ENCODE measurements at places on chromosomes 12 and 14.
A peak's percentile ranks its signal among the peaks of the same experiment; 100 is the strongest.

GRCh38 chr14:96151242-96151641, 53.4 kb upstream of the BDKRB2 start:
- DNase-seq: no peak

DNA sequence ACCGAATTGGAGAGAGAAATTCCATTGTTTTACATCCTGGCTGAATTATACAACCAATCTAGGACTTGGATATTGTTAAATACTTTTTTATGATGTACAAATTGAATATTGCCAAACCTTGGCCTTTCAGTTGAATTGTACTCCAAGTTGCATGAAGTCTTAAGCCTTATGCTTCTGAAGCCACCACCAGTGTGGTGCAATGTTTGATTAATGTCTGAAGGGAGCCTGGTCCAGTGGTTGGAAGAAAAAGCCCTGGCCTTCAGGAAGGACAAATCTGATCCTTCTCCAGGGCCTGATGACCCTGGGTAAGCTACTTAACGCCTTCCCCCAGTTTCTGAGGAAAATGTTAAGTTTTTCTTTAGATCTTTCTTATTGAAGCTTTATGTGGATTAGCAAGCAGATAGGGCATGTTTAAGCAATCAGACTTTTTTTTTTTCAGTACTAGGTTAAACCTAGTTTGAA, 72.0 kb downstream of the PAPOLA start:
- DNase-seq: no peak

- DNase-seq: no peak
Observed at GRCh38 chr12:27177706-27178105, 66.4 kb upstream of the STK38L start.

DNA sequence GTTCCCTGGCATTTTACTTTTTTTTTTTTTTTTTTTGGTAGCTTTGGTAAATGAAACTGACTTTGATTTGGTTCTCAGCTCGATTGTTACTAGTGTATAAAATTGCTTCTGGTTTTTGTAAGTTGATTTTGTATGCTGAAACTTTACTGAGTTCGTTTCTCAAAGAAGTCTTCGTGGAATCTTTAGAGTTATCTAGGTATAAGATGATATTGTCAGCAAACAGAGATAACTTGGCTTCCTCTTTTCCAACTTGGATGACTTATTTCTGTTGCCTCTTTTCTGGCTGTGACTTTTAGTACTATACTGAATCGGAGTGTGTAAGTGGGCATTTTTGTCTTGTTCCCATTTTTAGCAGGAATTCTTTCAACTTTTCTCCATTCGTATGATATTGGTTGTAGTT, 28.1 kb downstream of the USP15 start:
- DNase-seq: no peak

GRCh38 chr12:129675496-129675895, 228.3 kb downstream of the TMEM132D start:
- no peak for DNase-seq

- DNase-seq: no peak
Observed at GRCh38 chr12:95615749-95616148, 64.5 kb upstream of the USP44 start.

DNA sequence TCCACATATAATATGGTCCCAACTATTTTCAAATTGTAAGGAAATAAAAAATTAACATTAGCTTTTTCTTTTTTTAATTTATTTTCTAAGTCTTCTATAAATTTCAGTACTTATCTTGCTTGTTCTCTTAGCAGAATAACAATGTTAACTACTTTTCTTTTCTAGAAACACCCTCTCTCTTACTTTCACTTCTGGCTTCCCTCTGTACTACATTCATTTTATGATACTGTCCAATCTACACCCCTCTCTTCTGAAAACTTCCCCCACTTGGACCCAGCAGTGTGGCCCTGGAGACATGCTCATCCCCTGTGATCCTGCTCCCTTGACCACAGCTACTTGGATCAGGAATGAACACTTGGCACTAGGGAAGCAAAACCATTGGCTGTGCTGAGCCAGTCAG, 15.7 kb downstream of the SGPP1 start:
- DNase-seq: no peak

- DNase-seq: peak; percentile 30
Observed at GRCh38 chr14:24139272-24139934, 2.0 kb downstream of the EMC9 start.

GRCh38 chr14:74683406-74683805, 29.5 kb downstream of the AREL1 start:
- DNase-seq: no peak

DNA sequence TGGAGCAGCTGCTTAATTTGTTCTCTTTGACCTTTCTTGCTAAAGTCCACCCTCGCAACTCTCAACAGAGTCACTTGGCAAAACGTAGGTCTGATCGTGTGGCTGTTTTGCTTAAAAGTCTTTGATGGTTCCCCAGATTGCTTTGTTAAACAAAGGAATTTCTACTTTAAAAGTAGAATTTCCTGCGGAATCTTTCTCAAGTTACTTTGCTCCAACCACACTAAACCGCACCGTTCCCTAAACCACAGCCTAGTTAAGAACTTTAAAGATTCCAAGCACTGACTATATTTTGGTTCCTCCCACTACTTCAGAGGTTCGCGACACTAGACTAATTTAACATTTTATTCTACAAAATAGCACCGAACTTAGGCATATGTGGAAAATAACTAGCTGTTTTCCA, 114.8 kb upstream of the FGD4 start:
- no peak for DNase-seq

GRCh38 chr12:116876151-116876869, 4.9 kb downstream of the HRK start:
- DNase-seq: no peak

GRCh38 chr14:40028991-40029390, 596.8 kb upstream of the FBXO33 start:
- DNase-seq: no peak

GRCh38 chr12:38903596-38903995, 1.8 kb downstream of the CPNE8 start:
- peak; percentile 74 for DNase-seq

- no peak for DNase-seq
Observed at GRCh38 chr14:89370381-89370780, 46.7 kb downstream of the FOXN3 start.

GRCh38 chr12:953776-954175, 4.3 kb upstream of the RAD52 start:
- DNase-seq: peak; percentile 42

DNA sequence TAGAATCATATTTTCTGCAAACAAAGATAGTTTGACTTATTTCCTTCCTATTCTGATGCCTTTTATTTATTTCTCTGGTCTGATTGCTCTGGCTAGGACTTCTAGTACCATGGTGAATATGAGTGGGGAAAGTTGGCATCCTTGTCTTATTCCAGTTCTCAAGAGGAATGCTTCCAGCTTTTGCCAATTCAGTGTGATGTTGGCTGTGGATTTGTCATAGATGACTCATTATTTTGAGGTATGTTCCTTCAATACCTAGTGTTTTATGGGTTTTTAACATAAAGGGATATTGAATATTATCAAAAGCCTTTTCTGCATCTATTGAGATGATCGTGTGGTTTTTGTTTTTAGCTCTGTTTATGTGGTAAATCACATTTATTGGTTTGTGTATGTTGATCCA, 139.4 kb upstream of the CNTN1 start:
- no peak for DNase-seq

GRCh38 chr12:51240971-51241370, 2.3 kb downstream of the DAZAP2 start:
- no peak for DNase-seq

- no peak for DNase-seq
Observed at GRCh38 chr12:123062681-123063486, 82.4 kb downstream of the ARL6IP4 start.

DNA sequence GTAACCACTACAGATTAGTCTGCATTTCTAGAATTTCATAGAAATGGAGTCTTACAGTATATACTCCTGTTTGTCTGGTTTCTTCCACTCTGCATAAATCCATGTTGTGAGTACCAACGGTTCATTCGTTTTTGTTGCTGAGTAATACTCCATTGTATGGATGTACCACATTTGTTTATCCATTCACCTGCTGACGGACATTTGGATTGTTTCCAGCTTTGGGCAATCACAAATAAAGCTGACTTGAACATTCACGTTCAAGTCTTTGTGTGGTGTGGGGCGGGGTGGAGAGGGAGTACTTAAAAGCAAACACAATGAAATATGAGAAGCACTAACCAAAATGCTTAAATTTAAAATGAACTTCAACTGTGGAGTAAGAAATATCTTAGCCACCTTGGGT, 7.1 kb downstream of the HECTD4 start:
- no peak for DNase-seq

DNA sequence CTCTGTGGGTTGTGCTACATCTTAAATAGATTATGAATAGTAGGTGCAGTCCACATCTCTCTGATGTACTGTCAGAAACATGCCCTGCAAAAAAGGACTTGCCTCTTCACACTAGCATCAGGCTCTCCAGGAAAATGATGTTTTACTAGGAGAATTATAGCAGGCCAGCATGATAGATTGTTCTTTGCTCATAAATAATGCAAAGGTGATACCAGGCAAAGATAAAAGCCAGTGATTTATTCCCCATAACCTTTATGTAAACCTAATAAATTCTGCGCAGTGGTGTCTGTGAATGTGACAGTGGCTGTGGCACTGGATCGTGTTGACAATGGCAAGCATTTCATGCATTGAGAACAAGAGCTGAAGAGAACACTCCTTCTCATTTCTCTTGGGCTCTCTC, 646.5 kb upstream of the SEL1L start:
- DNase-seq: no peak

DNA sequence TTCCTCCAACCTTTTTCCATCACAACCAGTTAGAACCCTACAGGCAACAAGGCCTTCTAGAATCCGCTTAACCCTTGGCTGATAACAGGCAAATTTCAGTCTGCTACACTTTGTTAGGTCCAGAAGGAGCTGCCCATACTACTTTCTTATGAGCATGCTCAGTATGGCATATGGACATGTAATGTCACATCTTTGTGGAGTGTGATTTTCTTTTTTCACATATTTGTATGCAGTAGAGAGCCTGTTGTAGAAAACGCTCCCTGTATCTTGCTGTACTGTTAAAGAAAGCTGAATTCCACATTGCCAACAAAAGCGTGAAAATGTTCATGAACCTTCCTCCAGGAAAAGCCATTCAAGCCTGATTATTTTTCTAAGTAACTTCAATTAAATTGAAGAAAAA, 196.5 kb downstream of the SLC41A2 start:
- DNase-seq: no peak

DNA sequence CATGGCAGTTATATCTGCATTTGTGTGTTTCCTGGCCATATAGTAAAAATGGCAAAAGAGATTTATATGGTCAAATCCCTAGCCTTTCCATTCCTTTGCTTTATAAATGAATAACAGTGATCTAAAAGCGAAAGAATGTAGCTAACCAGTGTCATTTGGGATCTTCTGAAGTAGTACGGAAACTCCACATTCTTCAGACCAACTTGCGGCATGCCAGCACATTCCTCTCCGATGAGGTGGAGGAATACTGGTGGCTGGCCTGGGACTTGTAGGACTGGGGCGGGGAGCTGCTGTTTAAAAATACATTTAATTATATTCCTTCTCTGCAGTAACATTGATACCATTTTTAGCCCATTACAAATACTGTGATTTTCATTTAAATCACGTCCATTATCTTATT, 85.3 kb downstream of the SAMD4A start:
- DNase-seq: no peak

GRCh38 chr14:90816681-90817436, 629 bp upstream of the TTC7B start:
- no peak for DNase-seq

GRCh38 chr14:61573748-61574513, 121.4 kb upstream of the HIF1A start:
- DNase-seq: no peak

GRCh38 chr14:53214384-53214783, 61.3 kb upstream of the DDHD1 start:
- no peak for DNase-seq

- peak; percentile 63 for DNase-seq
Observed at GRCh38 chr12:107610021-107610859, 75.4 kb upstream of the PWP1 start.

GRCh38 chr14:74475678-74476077, 17.4 kb downstream of the NPC2 start:
- DNase-seq: no peak
